Astrocyte of the cerebellum (primary cell): ENCODE measurements at places on chromosomes 13 and 19.

DNA sequence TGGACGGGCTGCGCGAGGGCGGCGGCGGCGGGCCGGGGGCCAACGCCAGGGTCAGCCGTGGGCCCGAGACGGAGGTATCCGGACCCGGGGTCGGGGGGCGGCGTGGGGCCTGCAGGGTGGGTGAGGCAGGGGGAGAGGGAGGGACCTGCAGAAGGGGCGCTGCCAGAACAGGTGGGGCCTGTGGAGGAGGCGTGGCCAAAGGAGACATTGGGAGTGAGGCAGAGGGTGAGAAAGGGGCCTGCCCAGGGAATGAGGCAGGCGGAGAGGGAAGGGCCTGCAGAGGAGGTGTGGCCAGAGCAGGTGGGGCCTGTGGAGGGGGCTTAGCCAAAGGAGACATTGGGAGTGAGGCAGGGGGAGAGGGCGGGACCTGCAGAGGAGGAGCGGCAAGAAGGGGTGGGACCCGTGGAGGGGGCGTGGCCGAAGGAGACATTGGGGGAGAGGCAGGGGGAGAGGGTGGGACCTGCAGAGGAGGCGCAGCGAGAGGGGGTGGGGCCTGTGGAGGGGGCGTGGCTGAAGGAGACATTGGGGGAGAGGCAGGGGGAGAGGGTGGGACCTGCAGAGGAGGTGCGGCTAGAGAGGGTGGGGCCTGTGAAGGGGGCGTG lies 4.2 kb downstream of the PRR36 start:
- no peak for DNase-seq

DNA sequence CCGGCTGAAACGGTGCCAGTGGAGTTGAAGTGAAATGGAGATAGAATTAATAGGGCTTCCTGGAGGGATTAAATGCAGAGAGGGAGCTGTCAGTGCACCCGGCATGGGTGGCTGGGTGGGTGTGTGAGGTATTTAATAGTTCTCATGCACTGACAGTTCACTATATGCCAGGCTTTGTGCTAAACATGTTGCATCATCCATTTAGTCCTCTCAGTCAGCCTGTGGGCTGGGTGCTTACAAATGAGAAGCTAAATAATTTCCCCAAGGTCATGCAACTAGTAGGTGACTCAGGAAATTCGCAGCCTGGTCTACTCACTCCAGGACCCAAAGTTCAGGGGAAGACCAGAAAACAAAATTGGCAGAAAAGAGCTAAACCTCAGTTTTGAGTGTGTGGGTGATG lies 63.5 kb upstream of the SPATA13 start:
- no peak for DNase-seq

DNA sequence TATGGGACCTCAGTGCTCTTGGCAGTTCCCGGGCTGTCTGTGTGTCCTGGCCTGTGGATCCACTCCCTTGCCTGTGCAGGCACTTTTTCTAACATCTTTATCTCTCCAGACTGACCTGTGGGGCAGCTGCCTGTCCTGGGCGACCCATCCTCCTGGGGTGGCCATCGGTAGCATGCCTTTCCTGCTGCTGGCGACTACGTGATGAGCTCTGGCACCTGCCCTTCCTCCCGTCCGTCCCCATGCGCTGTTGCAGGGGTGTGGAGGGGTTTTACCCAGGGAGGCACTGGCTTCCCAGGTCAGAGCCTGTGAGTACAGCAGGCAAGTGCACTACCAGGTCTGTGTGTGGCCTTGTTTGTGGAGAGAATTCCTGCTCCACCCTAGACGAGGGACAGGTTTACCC lies 93.3 kb downstream of the KDM4B start:
- no peak for DNase-seq

DNA sequence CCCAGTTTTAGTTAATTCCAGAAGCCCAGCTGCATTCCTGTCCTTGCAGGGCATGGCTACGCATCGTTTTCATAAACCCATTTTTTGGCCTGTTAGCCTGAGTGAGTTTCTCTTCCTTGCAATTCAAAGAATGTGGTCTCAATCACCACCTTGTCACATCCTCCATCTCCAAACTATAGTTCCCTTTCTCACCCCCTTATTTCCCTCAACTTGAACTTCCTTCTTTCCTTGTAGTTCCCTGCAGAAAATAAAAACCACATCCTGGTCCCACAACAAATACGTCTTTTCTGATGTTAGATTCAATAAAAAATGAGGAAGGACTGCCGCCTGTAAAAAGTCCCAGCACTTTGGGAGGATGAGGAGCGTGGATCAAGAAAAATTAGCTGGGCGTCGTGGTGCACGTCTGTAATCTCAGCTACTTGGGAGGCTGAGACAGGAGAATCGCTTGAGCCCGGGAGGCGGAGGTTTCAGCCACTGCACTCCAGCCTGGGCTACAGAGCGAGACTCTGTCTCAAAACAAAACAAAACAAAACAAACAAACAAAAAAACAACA lies 13.2 kb downstream of the ADGRE3 start:
- DNase-seq, result no peak

DNA sequence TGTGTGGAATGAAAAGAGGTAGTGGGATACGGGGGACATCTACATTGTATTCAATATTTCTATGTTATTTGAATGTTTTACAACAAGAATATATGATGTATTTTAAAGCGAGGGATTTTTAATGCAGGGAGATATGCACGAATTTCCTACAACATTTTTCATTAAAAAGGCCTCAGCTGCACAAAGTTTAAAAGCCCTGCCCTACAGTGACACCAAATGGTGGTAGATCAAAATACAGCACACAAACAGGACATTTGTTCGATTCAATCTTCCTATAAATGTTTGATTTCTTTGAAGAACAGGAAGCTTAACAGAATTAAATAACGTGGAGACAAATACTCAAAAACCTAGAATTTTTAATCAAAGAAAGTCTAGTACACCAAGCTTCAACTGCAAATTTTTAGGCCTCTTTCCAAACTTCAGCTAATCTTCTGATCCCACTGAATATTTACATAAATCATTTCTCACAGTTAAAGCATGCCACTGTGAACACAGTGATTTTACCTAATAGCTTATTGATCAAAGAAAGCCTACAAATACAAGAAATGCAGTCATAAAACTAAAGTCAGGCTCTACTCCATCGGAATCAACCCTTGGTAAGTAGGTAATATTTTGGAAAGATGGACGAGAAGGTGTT lies 257.2 kb downstream of the DIAPH3 start:
- DNase-seq, result peak; percentile 37
